Activated B cell treated with CpG ODN at 0.5 μM for 24 hours (primary cell): ENCODE measurements at places on chromosomes 2 and 18. TPM values are rescaled to one million over a fixed set of nuclear protein-coding genes. Genes with fewer than 3 reads are reported as not detected.
A peak's percentile ranks its signal among the peaks of the same experiment; 100 is the strongest.

DNA sequence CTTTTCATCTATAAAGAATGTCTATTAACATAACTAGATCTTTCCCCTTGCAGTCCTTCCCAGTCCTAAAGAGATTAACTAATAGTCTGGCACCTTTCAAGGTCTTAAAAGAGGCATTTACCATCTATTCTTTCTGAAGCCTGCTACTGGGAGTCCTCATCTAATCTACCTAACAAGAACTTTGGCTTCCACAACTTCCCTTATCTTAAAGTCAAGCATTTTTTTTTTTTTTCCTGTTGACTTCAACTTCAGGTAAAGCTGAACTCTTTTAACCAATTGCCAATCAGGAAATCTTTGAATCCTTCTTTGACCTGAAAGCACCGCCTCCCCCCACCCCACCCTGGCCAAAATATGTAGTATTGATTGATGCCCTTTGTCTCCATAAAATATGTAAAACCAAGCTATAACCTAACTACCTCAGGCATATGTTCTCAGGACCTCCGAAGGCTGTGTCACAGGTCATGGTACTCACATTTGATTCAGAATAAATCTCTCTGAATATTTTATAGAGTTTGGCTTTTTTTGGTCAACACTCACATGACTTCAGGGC is 168.6 kb downstream of the PTPRM start:
- no peak for DNase-seq

- peak; percentile 34 for DNase-seq
Measured at GRCh38 chr2:173355132-173355865, 627 bp downstream of the CDCA7 start.

DNA sequence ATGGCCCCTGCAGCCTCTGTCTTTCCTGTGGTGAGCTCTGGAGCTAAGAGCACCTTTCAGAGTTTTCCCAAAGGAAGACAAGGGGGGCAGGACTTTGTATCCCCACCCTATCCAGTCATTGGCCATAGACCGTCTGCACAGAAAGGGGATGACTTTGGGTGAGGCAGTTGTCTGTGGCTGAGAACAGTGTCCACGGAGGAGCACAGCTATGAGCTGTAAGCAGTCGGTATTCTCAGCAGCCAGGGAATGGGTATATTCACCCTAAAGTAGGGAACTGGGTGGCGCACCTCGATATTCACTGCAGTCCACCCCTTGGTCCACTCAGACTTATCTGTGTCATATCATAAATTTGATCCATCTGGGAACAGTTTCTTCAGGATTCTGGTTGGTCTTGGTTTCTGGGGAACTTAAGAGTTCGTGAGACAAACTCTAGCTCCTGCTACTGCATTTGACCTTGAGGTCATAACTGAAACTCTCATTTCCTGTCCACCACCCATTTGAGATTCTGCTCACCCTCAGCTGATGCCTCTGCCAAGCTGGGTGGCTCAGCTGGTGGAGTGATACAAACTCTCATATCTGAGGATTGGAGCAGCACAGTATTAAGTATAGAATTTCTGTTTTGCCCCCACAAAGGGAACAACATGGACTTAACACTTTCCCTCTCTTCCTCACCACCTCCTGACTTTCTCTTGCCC is 45.2 kb upstream of the SCG2 start:
- DNase-seq: no peak

DNA sequence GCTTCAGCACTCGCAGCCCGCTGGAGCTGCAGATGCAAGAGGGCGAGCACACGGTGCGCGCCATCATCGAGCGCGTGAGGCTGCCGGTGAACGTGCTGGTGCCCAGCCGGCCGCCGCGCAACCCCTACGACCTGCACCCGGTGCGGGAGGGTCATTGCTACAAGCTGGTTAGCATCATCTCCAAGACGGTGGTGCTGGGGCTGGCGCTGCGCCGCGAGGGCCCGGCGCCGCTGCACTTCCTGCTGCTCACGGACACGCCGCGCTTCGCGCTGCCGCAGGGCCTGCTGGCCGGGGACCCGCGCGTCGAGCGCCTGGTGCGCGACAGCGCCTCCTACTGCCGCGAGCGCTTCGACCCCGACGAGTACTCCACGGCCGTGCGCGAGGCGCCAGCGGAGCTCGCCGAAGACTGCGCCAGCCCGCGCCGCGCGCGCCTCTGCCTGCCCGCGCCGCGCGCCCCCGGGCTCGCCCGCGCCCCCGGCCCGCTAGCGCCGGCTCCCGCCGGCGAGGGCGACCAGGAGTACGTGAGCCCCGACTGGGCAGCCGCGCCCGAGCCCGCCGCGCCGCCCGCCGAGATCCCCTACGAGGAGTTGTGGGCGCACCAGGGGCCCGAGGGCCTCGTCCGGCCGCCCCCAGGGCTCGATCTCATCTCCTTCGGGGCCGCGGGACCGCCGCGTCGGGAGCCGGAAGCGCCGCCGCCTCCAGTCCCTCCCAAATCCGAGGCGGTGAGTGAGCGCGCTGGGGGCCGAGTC is 11.8 kb downstream of the GAREM2 start:
- DNase-seq: peak; percentile 80

DNA sequence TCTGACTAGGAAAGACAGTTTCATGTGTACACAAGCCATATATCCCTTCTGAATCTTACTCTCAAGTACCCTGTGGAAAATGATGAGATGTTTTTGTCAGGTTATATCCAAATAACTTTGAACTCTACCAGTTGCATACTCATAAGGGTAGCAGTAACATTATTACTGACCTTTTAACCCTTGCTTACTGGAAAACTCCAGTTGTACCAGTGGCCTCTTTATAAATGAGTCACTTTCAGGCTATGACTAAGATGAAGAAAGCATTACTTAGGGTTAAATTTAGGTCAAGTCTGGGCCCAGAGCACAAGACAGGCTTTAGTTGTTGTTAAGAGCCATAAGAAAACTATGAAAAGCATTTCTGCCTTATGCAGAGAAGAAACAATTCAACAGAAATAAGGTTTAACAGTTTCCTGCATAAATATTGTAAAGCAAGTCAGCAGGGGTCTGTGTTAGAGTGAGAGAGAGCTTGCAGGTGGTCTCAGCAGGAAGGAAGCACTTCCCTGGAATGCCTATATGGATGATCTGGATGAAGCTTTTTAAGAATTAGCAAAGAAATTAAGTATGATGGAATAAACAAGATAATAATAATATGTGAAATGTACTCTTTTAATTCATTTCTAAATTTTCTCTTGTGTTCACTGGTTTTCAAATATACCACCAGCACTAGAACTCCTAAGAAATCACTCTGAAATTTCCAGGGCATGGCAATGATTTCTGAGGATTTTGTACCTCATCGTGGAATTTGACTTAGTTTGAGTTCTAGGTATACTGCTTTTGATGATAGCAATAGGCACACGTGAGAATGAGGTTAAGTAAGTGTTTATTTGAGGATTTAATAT is 126.6 kb downstream of the UBE2E3 start:
- no peak for DNase-seq

Gene CASP10
- total RNA-seq: 9.5 and 13.8 TPM in 2 replicates

Gene TUBB8B
- total RNA-seq: 0.22 TPM in 1 of 2 replicates, not detected in the other
